ENCODE measurements at places on chromosomes 1 and 21.

DNA sequence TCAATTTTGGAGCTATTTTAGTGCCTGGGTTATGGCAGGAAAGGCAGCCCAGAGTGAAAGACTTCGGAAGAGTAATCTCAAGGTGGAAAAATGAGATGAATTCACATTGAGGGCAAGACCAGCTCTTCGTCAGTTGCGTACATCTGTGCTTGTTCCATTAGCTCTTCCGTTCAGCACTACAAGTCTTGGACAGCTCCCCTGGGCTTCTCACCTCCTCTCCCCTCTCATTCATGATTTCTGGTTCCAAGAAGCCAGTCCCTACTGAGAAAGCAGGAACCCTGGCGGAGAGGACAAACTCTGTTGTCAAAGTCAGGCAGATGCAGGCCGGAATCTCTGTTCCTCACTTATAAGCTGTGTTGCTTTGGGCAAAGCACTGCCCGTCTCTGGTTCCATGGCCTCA is 76.5 kb downstream of the ACTL8 start:
- DNase-seq = no peak

DNA sequence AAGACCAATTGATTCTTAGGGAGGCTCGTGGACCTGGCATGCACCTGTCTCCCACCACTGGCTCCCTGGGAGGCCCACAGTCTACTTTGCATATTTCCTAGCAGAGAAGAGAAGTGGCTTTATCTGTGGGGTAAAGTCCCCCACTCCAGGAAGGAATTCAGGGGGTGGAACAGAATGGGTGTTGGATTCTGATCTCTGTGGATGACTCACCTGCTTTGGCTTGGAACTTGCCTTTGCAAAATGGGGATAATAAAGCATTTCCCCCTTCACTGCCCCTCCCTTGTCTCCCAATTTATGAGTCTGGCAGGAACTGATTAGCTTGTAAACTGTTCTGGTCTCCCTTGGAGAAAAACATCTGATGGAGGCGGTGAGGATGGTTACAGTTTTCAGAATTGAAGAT is 21.2 kb upstream of the OTUD3 start:
- DNase-seq = no peak

- no peak for DNase-seq
Measured at GRCh38 chr1:234123867-234124266, 219.4 kb downstream of the SLC35F3 start.

DNA sequence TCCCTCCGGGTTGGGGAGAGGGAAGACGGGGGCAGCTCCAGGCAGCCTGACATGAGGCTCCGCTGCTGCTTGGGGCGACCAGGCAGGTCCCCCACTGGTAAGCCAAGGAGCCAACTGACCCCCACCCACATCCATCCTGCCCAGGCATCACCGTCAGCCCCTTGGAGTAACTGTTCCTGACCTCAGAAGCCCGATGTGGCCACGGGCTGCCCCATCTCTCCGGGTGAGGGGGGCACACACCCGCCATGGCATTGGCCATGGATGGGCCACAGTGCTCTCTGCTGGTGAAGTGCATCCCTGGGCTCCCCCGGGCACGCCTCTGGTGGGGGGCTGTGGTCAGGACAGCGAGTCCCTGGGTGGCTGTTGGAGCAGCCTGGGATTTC is 100.0 kb downstream of the CRYAA start:
- peak; percentile 55 for DNase-seq

DNA sequence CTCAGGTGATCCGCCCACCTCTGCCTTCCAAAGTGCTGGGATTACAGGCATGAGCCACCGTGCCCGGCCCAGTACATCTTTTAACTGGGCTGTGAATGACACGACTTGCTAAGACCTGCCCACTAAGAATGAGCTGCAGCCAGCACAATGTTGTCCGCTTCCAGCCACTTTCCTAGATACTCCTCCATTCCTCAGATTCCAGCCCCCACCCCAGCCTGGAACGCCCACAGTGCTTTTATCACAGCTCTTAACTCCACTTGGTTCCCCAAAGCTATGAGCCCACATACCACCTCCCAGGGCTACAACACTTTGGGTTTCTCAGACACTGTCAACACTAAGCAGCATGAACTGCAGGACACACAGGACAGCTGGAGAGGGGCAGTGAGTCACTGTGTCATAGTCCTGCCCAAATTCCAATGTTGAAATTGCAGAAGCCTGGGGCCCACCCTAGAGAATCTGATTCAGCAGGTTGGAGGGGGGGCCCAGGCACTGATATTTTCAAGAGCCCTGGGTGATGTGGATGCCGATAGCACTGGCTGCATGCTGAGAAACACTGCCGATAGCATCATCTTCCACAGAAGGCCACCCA is 58.0 kb downstream of the ACBD3 start:
- DNase-seq = peak; percentile 20

DNA sequence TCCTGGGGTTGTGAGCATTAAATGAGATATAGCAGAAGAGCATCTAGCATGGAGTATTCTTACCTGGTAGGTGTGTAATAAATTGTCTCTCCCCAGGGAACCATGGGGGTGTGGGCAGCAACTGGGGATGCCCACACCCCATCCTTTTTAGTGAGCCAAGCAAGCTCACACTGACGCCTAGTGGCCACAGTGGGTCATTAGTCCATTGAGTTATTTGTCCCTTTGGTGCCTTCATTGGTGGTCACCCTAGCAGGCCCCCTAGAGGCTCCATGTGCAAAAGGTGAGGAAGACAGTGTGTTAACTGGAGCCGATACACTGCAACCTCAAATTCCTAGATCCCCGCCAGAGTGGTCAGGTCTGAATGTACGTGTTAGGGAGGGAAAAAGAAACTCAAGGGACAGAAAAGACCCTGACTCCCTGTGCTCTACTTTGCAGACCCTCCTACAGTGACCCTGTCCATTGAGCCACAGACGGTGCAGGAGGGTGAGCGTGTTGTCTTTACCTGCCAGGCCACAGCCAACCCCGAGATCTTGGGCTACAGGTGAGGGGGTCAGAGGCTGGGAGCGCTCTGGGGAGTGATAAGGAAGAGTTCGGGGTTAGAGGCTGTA is 93.3 kb upstream of the CD1D start:
- no peak for DNase-seq

Data from cardiac septum (tissue), 1 donor.